Posterior vena cava (tissue), 2 donors: ENCODE measurements at places on chromosomes 2 and 18. TPM values are rescaled to one million over a fixed set of nuclear protein-coding genes. Genes with fewer than 3 reads are reported as not detected.

The CXCR1 gene
- total RNA-seq = 1.1 TPM

The HAAO gene
- total RNA-seq = 5.1 TPM

The IL37 gene
- total RNA-seq = not detected

The KCNF1 gene
- 0.19 TPM for total RNA-seq

The CPO gene
- 0.32 TPM for total RNA-seq

The NAT8 gene
- not detected for total RNA-seq

The MC2R gene
- total RNA-seq = not detected

The GCG gene
- not detected for total RNA-seq

The SMC6 gene
- total RNA-seq = 13.8 TPM

The NEURL3 gene
- 0.14 TPM for total RNA-seq

DNA sequence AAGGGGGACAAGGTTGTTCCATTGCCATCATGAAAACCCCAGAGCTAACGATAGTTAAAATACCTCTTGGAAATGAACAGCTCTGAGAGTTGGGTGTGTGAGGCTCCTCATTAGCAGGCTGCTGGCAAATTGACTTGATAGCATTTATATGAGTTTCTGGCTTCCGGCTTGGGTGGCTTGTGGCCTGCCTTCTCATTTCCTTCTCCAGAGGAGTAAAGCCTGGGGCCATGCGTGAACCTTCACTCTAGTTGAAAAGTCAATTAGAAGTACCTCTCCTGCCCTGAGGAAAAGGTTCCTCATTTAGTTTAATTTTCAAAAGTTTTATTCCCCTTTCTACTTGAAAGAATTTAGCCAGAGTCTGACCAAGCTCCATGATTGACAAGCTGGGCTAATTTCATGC is 67.1 kb downstream of the MGAT5 start:
- no peak for DNase-seq

GRCh38 chr2:55961318-55961911 is 37.8 kb upstream of the EFEMP1 start:
- DNase-seq = no peak

GRCh38 chr2:42693688-42694479 is 70.1 kb downstream of the OXER1 start:
- DNase-seq = no peak

- no peak for DNase-seq
Measured at GRCh38 chr18:805008-805754, 6.9 kb downstream of the YES1 start.

GRCh38 chr2:30472326-30472725 is 25.3 kb downstream of the LCLAT1 start:
- no peak for DNase-seq

DNA sequence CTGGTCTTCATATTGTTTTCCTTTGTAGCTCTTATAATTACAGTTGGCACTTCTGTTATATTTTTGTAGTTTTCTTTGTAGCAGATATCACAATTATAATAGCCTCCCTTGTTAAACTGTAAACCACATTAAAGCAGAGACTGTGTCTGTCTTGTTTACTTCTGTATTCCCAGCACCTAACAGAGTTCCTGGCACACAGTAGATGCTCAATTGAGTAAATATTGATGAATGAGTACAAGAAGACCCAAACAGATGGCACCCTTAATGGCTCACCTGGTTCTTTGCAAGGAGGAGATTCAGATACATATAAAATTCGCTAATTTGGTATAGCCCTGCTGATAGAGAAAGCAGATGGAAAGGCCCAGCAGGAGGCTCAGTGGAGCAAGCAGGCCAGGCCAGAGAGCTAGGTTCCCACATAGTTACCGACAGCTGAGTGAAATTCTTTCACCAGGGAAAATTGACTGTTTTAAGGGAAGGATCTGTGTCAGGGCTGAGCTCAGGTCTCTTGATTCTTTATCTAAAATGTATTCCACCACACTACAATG is 120.1 kb downstream of the NUP35 start:
- DNase-seq = no peak

DNA sequence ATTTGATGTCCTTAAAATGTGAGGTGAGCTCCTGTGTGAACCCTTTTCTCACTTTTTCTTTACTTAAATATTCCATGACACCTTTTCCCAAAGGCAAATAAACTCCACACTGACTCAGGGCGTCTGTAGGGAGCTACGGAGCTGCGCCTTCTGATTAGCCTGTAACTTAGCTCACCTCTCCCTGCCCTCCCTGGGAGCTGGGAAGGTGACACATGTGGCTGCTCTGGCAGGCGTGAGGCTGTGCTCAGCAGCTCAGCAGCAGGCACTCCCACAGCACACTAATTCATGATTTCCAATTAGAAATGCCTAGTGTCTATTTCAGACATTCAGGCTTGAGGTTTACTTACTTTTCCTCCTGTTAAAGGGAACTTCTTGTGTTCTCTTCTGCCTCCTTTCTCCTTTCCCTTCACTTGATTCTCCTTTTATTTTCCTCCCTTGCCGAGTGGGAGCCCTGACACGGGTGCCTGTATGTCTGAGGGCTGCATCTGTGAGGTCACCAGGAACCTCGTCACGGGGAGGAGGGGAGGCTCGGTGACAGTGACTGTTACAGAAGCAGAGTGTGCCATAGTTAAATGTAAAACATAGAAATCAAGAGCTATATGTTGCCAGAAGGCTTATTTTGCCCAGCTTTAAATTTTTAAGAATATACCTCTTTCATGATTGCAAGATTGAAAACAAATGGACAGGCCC is 437.1 kb downstream of the DCDC2C start:
- DNase-seq = no peak

DNA sequence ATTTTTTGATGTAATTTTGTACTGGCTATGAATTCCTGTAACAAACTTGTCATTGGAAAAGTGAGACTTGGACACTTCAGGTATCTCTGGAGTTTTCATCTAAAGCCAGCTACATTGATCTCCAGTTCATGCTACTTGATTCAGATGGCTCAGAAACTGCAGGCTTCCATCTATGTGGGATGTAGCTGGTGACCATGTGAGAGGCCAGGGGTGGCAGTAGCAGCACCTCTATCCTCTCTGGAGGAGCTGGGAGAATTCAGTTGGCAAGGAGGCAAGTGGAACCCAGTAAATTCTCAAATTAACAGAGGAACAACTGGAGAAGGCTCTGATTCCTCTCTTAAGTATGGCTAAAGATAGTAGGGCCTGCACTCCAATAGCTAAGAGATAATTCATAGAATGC is 10.0 kb upstream of the SPTBN1 start:
- DNase-seq = no peak

DNA sequence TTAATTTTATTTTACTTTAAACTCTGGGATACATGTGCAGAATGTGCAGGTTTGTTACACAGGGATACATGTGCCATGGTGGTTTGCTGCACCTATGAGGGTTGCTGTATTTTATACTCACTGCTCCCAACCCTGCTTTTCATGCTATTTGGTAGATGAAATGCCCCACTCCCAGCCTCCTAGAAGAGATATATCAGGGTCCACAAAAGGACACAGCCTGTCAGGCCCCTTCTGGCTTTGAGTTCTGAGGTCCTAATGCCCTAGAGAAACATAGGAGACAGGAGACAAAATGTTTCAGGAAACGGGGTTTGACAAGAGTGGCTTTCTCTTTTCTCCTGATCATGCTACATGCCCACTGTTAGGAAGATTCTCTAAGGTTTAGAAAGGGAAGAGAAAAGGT is 27.1 kb upstream of the SOX11 start:
- DNase-seq = no peak

- no peak for DNase-seq
Measured at GRCh38 chr2:148231858-148232257, 211.0 kb downstream of the MBD5 start.

- DNase-seq = no peak
Measured at GRCh38 chr18:75551071-75551470, 123.6 kb upstream of the SMIM21 start.

DNA sequence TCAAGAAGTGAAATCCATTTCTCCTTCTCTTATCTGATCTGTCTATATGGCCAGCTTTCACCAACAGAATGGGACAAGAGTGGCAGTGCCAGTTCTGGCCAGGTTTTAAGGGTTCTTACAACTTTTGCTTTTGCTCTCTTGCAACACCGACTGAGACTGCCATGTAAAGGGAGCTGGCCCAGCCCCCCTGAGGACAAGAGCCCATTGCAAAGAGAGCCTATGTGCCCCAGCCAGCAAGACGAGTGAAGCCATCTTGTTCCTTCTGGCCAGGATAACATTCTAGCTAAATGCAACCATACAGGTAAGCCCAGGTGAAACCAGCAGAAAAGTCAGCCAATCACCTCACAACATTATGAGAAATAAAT is 101.0 kb upstream of the RND3 start:
- no peak for DNase-seq

DNA sequence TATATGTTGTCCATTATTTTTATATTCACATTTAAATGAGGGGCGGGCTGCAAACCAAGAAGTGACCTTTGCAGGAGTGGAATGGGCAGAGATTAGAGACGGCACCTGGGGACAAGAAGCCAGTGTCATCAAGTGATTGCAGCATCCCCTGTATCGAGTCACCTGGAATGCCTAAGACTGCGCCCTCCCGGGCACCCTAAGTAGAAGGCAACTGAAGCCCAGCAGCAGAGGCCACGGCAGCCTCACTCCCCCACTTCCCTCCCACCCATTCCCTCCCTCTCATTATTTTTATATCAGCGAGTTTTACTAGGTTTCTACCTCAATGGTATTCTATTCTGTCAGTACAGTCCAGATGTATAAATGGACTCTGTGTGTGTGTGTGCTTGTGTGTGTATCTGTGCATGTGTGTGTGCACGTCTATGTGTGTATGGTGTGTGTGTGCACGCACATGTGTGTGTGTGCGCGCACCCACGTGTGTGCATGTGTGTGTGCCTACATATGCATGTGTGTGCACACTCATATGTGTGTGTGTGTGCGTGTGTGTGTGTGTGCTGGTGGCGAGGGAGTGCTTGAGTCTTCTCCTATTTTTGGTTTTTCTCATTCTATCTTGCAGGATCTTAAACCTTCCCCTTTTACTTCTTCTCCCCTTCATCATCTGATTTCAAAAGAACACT is 106.8 kb upstream of the SLC66A3 start:
- no peak for DNase-seq

DNA sequence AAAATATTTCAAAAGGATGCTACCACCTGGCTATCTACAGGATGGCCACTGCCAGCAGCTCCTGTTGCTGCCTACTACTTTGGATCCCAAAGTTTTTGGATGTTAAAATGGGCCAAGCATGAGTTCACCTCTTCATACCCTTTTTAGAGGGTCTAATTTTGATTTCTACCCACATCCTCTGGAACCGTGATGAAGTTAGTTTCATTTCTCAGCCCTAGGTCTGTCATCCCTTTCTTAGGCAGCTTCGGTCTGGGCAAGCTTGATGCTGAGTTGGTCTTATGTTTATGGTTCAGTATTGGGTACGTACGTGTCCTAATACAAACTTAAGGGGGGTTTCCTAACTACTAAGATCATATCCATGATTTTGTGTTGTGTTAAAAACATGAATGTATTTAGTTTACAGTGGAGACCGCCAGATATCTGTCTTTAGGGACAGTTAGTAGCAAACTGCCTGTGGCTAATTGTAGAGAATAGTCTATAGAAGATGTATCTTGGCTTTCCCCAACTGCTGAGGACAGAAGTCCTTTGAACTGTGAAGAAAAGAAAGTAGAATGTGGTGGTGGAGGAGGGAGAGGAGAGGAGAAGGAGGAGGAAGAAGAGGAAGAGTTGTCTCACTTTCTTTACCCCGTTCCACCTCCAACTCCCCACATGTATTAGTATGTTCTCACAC is 184.9 kb downstream of the UBE2E3 start:
- DNase-seq = no peak

DNA sequence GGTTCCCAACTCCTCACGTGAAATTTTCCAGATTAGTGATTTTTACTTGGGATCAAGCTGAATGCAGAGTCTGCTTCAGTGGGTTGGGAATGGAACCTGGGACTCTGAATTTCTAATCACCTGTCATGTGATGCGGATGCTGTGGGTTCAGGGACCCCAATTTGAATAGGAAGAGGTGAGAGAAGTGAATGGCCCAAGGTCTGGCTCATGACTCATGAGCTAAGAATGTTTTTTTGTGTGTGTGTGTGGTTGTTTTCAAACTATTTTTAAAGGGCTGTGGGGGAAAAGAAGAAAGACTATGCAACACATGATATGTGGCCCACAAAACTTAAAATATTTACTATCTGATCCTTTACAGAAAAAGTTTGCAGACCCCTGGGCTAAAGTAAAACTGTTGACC is 108.5 kb upstream of the CYRIA start:
- no peak for DNase-seq

DNA sequence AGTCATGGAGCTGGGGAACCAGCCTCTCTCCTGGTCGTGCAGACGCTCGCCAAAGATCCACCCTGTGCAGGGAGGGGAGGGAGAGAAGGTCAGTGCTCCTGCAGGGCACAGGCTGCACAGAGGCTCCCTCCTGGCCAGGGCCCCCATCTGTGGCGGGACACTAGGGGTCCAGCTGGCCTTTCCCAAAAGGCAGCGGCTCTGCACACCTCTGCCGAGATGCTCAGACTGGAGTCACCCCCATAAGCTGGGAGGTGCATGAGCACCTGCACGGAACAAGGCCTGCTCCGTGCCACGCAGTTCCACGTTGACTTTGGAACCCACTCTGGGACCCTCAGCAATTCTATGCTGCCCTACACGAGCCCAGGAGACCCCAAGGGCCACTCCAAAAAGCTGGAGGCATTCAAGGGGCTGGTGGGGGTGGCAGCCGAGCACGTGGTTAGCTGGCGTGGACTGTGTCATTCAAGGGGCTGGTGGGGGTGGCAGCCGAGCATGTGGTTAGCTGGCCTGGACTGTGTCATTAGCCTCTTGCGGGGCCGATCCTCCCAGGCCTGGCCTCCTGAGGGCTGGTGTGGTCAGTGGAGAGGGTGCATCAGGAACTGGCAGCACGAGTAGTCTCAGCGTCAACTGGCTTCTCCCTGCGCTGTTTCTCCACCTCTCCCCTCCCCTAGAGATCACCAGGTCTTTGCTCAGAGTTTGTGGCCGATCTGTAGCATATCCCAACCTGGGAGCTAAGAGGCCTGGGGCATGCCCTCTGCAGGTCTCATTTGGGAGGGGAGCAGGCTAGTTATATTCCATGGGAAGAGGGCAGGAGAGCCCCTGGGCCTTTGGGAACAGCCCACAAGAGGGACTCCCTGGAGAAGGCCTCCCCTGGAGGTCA is 9.8 kb downstream of the SNORC start:
- peak; percentile 73 for DNase-seq

- DNase-seq = no peak
Measured at GRCh38 chr2:202317080-202317857, 51.7 kb downstream of the NOP58 start.
